Activated naive CD4-positive, alpha-beta T cell treated with anti-CD3 and anti-CD28 coated beads for 36 hours (primary cell): ENCODE measurements at places on chromosomes 7 and 10. TPM values are rescaled to one million over a fixed set of nuclear protein-coding genes. Genes with fewer than 3 reads are reported as not detected.

DNA sequence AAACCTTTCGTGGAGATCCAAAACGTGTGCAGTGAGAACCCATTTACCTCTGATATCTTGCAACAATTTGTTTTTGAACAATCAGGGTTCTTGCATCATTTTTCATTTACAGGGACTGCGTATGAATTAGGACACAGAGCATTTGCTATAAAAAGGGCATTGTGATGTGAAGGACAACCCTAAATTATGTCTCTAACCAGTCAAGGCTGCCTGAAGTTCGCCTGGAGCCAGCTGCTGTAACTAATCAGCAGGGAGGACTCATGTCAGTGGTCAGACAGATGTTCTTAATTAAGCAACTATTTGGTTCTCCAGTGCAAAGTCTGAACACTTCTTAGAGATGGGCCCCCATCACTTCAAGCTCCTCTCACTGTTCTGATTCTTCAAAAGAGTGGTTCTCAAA, 674.8 kb downstream of the KCNMA1 start:
- no peak overlapping the region for H3K27ac ChIP-seq
- peaks cover 6% of the 10 kb centered on the region for H3K27me3 ChIP-seq
- no peak for DNase-seq
- no peaks in the 10 kb centered on the region for H3K4me1 ChIP-seq

DNA sequence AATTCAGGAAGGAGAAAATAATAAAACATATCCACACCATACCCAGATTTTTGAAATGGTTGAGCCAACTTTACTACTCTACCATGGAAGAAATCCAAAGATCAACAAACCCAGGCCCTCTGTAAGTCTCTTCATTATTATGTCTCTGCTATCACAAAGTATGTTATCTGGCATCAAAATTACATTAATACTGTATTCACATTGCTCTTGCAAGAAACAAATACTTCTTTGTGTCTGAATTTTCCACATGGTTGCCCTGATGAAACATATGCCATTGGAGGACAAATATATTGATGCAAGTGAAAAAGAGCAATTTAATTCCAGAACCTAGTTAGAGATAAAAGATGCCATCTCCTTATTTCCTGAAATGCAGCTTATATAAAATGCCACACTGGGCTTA, 204.0 kb downstream of the FZD1 start:
- no peaks in the 10 kb centered on the region for H3K36me3 ChIP-seq
- H3K4me3 ChIP-seq = no peak overlapping the region
- H3K4me1 ChIP-seq = no peaks in the 10 kb centered on the region
- H3K27me3 ChIP-seq = no peaks in the 10 kb centered on the region
- H3K27ac ChIP-seq = no peak overlapping the region
- DNase-seq = no peak

DNA sequence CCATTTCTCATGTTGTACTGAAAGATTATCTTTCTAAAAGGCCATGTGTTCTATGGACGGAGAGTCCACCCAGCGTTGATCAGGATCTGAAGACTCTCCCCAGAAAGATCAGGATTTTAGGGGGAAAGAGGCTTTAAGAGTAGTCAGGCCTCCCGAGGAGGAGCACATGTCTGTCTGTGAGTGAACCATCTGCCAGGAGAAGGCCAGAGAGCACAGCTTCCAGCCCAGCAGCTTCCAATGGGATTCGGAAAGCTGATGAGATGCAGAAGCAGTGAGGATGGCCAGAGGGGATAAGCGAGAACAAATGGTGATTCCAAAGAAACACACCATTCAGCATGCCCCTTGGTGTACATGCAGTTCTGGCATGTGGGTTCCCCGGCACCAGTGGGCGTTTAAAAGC, 88.5 kb upstream of the TCERG1L start:
- H3K27ac ChIP-seq = no peak overlapping the region
- DNase-seq = no peak
- H3K4me3 ChIP-seq = no peak overlapping the region
- no peaks in the 10 kb centered on the region for H3K4me1 ChIP-seq

DNA sequence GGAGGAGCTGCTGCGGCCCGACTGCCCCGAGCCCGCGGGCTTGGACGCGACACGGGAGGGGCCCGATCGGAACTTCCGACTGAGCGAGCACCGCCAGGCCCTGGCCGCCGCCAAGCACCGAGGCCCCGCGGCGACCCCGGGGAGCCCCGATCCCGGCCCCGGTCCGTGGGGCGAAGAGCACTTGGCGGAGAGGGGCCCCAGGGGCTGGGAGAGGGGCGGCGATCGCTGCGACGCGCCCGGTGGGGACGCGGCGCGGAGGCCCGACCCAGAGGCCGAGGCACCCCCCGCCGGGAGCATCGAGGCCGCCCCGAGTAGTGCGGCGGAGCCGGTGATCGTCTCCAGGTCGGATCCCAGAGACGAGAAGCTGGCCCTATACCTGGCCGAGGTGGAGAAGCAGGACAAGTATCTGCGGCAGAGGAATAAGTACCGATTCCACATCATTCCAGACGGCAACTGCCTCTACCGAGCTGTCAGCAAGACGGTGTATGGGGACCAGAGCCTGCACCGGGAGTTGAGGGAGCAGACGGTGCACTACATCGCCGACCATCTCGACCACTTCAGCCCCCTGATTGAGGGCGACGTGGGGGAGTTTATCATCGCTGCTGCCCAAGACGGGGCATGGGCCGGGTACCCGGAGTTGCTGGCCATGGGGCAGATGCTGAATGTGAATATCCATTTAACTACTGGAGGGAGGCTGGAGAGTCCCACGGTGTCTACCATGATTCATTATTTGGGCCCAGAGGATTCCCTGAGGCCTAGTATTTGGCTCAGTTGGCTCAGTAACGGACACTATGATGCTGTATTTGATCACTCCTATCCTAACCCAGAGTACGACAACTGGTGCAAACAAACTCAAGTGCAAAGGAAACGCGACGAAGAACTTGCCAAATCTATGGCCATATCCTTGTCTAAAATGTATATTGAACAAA, 1.4 kb downstream of the OTUD1 start:
- peaks cover 29% of the 10 kb centered on the region for H3K36me3 ChIP-seq
- peak overlapping the region; percentile 91 for H3K27ac ChIP-seq
- H3K4me3 ChIP-seq = peak overlapping the region; percentile 94
- peak; percentile 37 for DNase-seq
- peaks cover 43% of the 10 kb centered on the region for H3K4me1 ChIP-seq

DNA sequence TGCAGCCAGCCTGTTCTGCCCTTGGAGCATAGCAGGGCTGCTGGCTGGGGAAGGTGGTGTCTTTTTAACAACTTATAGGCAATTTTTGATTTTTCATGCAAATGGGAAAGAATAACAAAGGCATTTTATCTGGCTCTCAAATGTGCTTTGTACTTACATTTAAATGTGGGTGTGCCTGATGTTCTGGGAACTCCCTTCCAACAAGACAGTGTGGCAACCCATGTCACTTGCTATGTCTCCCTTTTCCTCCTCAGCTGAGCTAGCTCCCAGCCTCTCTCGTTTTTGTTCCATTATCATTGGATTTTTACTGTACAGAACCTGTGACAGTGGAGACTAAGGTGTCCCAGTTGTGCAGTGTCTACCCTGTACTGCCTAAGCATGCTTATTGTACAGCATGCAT, 93.5 kb upstream of the PDCD4 start:
- peaks cover 58% of the 10 kb centered on the region for H3K4me1 ChIP-seq
- no peak for DNase-seq
- no peak overlapping the region for H3K27ac ChIP-seq
- H3K4me3 ChIP-seq = no peak overlapping the region
- H3K36me3 ChIP-seq = no peaks in the 10 kb centered on the region
- no peaks in the 10 kb centered on the region for H3K27me3 ChIP-seq

GRCh38 chr10:3882855-3883254, 97.8 kb upstream of the KLF6 start:
- H3K27me3 ChIP-seq = peaks cover 5% of the 10 kb centered on the region
- no peaks in the 10 kb centered on the region for H3K36me3 ChIP-seq
- no peak overlapping the region for H3K4me3 ChIP-seq
- H3K4me1 ChIP-seq = peaks cover 4% of the 10 kb centered on the region
- DNase-seq = no peak
- no peak overlapping the region for H3K27ac ChIP-seq

DNA sequence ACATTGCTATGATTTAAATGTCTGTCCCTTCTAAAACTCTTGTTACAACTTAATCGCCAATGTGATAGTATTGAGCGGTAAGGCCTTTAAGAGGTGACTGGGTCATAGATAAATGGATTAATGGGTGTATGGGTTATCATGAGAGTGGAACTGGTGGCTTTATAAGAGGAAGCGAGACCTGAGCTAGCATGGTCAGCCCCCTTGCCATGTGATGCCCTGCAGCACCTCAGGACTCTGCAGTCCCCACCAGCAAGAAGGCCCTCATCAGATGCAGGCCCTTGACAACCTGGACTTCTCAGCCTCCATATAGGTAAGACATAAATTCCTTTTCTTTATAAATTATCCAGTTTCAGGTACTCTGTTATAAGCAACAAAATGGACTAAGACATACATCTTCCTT, 15.6 kb downstream of the PARP12 start:
- H3K4me3 ChIP-seq = no peak overlapping the region
- H3K36me3 ChIP-seq = no peaks in the 10 kb centered on the region
- DNase-seq = no peak
- H3K4me1 ChIP-seq = no peaks in the 10 kb centered on the region
- H3K27ac ChIP-seq = no peak overlapping the region

- no peak overlapping the region for H3K4me3 ChIP-seq
- H3K27ac ChIP-seq = no peak overlapping the region
- H3K36me3 ChIP-seq = peaks cover 4% of the 10 kb centered on the region
- peaks cover 4% of the 10 kb centered on the region for H3K4me1 ChIP-seq
- DNase-seq = no peak
- H3K27me3 ChIP-seq = no peaks in the 10 kb centered on the region
Observed at GRCh38 chr7:100464791-100465190, 731 bp upstream of the SPACDR start.

DNA sequence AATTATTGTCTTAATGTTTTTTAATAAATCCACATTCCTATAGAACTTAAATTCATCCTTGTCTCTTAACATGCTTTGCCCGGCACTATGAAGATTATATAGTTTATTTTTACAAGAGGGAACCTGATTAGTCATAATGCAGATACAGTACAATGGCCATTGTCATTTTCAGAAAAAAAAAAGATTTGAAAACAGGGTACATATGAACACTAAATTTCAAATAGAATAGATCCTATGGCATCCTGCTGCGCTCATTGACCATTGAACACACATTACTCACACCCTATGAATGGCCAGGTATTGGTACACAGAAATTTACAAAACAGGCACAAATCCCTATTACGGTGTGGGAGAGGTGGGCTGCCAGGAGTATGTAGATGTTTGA, 2.0 kb upstream of the KLF6 start:
- DNase-seq = no peak
- no peak overlapping the region for H3K4me3 ChIP-seq
- H3K27ac ChIP-seq = peak overlapping the region; percentile 96
- no peaks in the 10 kb centered on the region for H3K27me3 ChIP-seq
- H3K4me1 ChIP-seq = peaks cover 15% of the 10 kb centered on the region

GRCh38 chr10:70379581-70380176, 2.7 kb downstream of the LRRC20 start:
- peak; percentile 35 for DNase-seq
- H3K36me3 ChIP-seq = no peaks in the 10 kb centered on the region
- H3K4me3 ChIP-seq = no peak overlapping the region
- no peak overlapping the region for H3K27ac ChIP-seq
- H3K27me3 ChIP-seq = peaks cover 2% of the 10 kb centered on the region

GRCh38 chr10:121772406-121772805, 155.4 kb downstream of the ATE1 start:
- H3K4me3 ChIP-seq = no peak overlapping the region
- no peak overlapping the region for H3K27ac ChIP-seq
- no peaks in the 10 kb centered on the region for H3K27me3 ChIP-seq
- no peaks in the 10 kb centered on the region for H3K4me1 ChIP-seq

GRCh38 chr10:52378124-52378523, 64.0 kb downstream of the DKK1 start:
- H3K4me3 ChIP-seq = no peak overlapping the region
- H3K27ac ChIP-seq = no peak overlapping the region
- no peak for DNase-seq
- H3K27me3 ChIP-seq = peaks cover 4% of the 10 kb centered on the region

GRCh38 chr7:139559364-139560105, 36.0 kb downstream of the CLEC2L start:
- DNase-seq = no peak
- H3K36me3 ChIP-seq = peaks cover 4% of the 10 kb centered on the region

DNA sequence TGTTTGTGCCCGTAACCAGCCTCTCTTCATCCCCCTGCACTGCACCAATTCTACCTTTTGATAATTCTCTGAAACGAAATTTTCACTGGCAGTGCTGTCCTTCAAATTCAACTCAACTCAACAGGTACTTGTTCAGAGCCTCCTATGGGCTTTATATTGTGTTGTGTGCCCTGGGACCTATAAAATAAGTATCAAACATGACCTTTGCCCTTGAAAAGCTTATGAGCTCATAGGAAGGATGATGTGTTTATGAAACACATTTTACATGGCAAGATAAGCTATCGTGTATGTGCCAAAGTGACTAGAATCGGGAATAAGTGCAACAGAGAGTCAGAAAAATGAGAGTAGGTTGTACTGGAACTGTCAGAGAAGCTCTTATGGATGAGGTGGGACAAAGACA, 923.5 kb downstream of the LRMDA start:
- no peaks in the 10 kb centered on the region for H3K27me3 ChIP-seq
- H3K4me3 ChIP-seq = no peak overlapping the region
- H3K4me1 ChIP-seq = no peaks in the 10 kb centered on the region
- DNase-seq = no peak
- H3K36me3 ChIP-seq = no peaks in the 10 kb centered on the region
- H3K27ac ChIP-seq = no peak overlapping the region

- DNase-seq = no peak
- no peak overlapping the region for H3K27ac ChIP-seq
- no peaks in the 10 kb centered on the region for H3K36me3 ChIP-seq
- H3K27me3 ChIP-seq = peaks cover 23% of the 10 kb centered on the region
- H3K4me1 ChIP-seq = peaks cover 19% of the 10 kb centered on the region
Observed at GRCh38 chr7:22587322-22587721, 87.3 kb upstream of the STEAP1B start.

GRCh38 chr10:87734987-87735827, 75.5 kb downstream of the PAPSS2 start:
- no peaks in the 10 kb centered on the region for H3K36me3 ChIP-seq
- no peaks in the 10 kb centered on the region for H3K4me1 ChIP-seq
- H3K27me3 ChIP-seq = peaks cover 15% of the 10 kb centered on the region

Gene SPAG6
- not detected for total RNA-seq

Gene EPHB6
- 22.8 TPM for total RNA-seq

Gene SSC4D
- 0.57 TPM for total RNA-seq

Gene MBL2
- not detected for total RNA-seq

Gene MNX1
- total RNA-seq = not detected

Gene PTCD1
- 5.1 TPM for total RNA-seq

Gene CALHM3
- total RNA-seq = not detected

Gene FBXO24
- total RNA-seq = 2.6 TPM
